ENCODE measurements at places on chromosomes 1 and 21.

- DNase-seq: no peak
Measured at GRCh38 chr1:37094302-37094701, 60.0 kb upstream of the GRIK3 start.

DNA sequence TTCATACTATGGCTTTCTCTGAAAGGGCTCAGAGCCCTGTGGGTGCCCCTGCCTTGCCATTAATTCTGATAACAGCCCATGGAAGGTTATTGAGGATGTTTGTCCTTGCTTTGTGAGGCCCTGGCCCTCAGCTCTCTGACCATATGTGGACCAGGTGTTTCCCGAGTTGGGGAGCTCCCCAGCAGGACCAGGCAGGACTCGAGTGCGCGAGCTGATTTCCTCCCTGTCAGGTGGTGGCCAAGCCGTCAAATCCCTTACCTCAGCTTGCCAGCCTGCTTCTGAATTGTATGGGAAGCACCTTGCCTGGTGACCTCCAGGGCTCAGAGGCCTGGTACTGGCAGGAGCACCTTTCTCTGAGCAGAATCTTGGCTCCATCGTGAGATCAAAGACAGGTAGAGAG is 17.9 kb upstream of the SDE2 start:
- DNase-seq: no peak

DNA sequence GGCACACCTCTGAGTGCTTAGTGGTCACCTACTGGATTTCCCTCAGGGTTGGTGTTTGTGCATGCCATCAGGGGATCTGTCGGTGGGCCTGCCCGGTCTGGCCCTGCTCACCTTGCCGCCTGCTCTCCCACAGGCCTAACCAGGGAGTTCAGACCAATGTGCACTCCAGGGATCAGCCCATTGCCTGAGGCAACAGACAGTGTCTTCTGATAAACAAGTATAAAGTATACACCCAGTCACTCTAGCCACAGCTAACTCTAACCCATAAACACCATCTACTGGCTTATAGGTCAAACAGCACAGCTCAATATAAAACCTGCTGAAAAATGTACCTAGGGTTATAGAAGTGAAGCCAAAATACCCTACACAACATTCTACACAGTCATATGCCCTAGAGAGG is 1300.0 kb downstream of the PLA2G4A start:
- DNase-seq: no peak

- DNase-seq: no peak
Measured at GRCh38 chr1:230120289-230120920, 53.4 kb downstream of the GALNT2 start.

DNA sequence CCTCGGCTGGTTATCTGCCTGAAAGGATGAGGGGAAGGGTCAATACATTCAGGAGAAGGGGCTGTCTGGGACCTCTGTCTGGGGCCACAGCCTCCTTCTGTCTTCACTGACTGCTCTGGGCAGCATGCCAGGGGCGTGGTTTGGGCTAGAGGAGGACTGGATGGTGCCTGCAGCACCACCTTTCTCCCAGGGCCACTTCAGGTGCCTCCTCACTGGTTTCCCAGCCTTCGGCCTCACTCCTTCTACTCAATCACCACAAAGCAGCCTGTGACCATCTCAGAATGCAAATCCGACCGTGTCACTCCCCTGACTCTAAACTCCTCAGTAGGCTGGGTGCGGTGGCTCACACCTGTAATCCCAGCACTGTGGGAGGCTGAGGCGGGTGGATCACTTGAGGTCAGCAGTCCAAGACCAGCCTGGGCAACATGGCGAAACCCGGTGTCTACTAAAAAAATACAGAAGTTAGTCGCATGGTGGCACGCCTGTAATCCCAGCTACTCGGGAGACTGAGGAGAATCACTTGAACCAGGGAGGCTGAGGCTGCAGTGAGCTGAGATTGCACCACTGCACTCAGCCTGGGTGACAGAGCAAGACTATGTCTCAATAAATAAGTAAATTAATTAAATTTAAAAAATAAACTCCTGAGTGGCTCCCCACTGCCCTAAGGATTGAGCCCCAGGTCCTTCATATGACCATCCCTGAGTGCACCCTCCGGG is 50.1 kb upstream of the ECE1 start:
- DNase-seq: no peak

DNA sequence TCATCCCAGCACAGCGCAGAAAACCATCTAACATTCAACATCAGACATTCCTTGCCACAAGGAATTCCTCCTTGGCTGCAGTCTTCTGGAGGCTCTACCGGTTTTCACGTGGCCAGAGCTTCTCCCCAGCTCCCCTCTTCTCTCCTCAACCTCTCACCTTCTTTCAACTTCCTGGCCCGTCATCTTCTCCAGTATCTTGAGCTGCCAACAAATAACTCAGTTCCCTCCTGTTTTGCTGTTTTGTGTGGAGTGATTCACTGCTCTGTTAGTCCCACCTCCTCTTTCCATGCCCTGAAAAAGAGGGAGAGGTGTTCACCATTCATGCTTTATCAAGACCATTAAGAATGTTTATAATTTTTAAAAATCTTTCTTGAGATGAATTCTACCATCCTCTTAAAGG is 32.6 kb downstream of the PIGM start:
- no peak for DNase-seq

GRCh38 chr21:26851109-26851944 is 6.1 kb upstream of the ADAMTS1 start:
- no peak for DNase-seq

GRCh38 chr1:198651650-198652400 is 13.0 kb downstream of the PTPRC start:
- DNase-seq: no peak

GRCh38 chr21:18204931-18205330 is 39.7 kb upstream of the CHODL start:
- no peak for DNase-seq

GRCh38 chr21:39182484-39183271 is 573 bp downstream of the PSMG1 start:
- peak; percentile 16 for DNase-seq

DNA sequence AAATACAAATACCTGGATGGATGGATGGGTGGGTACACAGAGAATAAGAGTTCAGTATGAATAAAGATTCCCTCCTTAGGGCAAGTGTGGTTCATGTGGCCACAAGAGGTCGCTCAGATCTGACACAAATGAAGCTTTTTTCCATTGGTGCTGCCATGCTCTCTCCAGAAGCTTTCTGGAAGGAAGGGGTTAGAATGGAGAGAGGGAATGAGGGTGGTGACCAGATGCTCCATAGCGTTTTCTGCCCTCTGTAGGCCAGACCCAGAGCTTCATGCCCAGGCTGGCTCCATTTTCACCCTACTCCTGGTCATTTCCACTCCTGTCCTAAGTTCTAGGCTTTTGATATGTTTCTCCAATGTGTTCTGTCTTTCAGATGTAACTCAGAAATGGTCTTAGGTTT is 3.3 kb upstream of the FCRL6 start:
- DNase-seq: peak; percentile 35

GRCh38 chr1:111586112-111586511 is 33.5 kb upstream of the RAP1A start:
- no peak for DNase-seq

DNA sequence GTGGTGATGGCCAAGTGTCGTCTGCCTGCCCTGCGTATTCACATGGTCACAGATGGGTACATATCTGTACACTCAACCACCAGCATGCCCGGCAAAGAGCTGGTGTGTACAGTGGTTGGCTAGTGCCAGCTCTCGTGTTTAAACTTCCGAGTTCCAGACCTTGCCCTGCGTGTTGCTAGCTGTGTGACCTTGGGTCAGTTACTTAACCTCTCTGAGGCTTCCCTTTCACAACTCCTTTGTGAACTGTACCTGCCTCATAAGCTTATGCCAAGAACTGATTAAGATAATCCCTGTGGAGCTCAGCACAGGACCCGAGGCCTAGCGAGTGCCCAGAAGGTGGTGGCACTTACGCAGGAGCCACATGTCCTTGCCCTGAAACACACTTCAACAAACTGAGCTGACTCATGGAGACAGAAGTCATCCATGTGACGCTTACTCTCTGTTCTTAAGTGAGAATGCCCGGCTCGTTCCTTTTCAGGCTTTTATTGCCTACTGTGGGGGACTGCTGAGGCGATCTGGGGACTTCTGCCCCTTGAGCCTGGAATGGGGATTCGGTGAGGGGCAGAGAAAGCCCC is 55.4 kb downstream of the ALPL start:
- no peak for DNase-seq

GRCh38 chr1:8017495-8018197 is 8.5 kb downstream of the ERRFI1 start:
- DNase-seq: no peak

- DNase-seq: no peak
Measured at GRCh38 chr1:45265244-45265643, 58.8 kb upstream of the ZSWIM5 start.

GRCh38 chr21:34603710-34604057 is 11.2 kb downstream of the RCAN1 start:
- DNase-seq: no peak

DNA sequence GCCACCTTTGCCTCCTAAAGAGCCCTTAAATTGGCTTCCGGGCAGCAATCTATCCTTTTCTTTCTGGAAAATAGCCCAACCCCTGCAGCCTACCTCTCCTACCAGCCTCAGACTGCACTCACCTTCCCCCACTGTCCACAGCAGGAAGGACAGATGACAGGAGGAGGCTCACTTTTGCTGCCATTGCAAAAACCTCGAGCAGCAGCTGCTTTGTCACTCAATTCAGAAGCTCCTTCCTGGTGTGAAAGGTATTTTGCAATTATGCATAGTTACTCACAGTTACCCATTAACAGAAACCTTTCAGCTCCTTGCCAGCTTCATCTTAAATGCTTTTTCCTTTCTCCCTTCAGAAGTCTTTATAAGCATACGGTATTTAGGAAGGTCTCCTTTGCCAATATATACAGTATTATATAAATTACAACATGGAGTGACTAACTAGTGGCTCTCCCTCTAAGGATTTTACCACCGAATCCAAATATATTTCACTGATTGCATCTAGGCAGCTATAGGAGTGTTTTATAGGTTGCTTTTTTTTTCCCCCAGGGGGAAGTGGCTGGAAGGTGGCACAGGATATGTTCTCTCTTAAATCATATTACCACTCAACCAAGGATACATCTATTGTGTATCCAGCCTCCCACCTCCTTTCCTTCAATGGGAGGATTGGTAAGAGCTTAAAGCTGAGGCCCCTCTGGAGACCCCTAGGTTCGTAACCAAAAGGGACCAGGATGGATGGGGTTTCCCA is 142.1 kb upstream of the IPO9 start:
- no peak for DNase-seq

DNA sequence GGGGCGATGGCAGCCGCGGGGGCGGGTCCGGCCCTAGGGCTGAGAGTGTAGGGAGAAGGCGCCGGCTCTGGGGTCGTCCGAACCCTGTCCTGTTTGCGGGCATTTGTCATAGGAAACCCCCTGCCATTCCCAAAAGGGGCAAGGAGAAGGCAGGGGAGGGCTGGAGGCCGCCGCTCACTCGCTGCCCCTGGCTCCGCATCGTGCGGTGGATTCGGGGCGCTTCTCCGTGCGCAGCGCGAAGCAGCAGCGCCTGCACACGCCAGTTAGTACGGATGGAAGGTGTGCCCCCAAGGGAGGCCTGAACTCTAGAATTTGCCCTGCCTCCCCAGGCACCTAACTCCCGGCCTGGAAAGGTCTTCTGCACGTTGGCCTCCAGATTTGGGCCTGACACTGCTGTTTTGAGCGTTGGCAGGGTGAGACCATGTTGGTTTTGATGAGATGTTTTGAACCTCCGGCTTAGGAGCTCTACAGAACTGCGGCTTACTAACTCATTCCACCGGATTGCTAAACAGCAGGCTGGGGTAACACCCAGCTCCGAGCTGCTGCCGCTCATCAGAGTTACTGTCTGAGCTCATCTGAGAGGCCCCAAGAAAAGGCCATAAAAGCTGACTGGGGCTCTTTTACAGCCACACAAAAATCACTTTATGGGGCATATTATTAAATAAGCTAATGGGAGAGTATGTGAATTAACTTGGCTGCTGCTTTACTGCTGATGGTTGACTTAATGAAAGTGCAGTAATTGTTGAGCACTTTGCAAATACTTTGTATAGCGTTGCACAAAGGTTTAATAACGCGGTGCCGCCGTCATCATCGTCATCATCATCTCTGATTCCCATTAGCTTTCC is 987 bp downstream of the GPR137B start:
- peak; percentile 30 for DNase-seq

DNA sequence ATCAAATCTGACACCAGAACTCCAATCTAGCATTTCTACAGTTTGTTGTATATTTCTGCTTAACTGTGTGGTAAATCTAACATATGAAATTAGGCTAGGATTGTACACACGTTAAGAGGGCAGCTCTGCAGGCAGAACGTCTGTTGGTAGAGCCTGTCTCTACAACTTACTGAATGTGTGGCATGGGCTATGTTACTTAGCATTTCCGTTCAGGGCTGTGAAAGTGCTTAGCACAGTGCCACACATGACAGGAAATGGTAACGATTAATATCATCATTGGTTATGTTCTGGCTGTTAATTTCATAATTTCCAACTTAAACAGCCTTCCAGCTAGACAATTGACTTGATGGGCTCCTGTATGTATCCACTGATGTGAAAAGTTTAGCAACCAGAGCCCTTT is 9.6 kb upstream of the C8B start:
- DNase-seq: no peak

GRCh38 chr1:27203946-27204345 is 30.5 kb upstream of the WDTC1 start:
- DNase-seq: no peak

DNA sequence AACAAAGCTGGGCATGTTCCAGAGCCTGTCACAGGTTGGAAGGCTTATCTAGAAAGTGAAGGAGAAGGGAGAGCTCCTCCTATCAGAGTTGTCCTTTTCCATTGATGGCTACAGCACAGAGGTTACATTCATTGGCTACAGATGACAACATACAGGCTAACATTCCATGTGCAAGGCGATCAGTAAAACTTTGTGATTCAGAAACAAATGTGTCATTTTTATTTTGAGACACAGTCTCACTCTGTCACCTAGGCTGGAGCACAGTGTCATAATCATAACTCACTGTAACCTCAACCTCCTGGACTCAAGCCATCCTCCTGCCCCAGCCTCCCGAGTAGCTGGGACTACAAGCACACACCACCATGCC is 32.6 kb downstream of the TRIM67 start:
- DNase-seq: no peak

DNA sequence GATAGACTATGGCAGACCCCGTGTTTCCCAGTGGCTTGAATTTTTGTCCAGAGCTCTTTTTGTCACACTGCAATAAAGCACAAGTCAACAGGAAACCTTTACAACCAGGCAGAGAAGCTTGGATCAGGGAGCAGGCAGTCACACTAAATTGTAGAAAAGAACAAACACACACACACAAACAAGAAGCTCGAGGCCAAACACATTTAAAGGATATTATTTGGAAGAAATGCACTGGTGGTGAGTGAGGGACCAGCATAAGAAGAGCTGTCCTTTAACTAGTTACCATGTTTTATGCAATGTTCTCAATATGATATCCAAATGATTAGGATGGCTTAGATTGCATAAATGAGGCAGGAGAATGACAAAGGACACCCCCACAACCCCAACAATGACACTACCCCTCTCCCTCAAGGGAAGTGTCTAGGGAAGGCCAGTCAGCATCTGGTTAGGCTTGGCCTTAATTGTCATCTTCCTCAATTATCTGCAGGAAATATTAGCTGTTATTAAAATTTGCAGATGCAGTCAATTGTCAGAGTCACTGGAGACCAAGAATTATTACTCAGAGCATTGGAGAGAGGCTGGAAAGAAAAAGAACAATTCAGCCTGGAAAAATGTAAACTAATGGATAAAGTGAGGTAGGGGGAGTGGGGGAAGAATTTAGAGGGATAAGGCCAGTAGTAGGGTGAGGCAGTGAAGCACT is 35.3 kb downstream of the DDR2 start:
- no peak for DNase-seq

GRCh38 chr1:19926296-19927129 is 3.1 kb upstream of the PLA2G2E start:
- no peak for DNase-seq

GRCh38 chr1:168763031-168763430 is 34.0 kb upstream of the DPT start:
- DNase-seq: peak; percentile 16
